Left renal pelvis (tissue), 4 donors: ENCODE measurements at places on chromosomes 1 and 21.

DNA sequence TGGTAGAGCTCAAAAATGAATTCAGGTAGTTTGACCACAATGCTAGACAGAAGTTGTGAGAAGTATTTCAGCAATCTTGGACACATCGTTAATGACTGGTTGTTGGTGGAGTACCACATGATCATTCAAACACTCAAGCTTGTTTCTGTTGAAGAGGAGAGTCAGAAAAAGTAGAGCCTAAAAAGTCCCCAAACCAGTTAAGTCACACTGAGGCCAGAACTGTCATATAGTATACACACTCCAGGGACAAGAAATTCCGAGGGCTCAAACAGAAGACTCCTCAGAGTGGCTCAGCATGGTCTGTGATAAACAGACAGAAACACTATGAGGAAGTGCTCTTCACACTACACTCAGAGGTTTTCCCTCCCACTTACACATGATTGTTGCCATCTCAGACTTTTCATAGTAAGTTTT, 5.8 kb downstream of the TRIM33 start:
- DNase-seq = no peak

DNA sequence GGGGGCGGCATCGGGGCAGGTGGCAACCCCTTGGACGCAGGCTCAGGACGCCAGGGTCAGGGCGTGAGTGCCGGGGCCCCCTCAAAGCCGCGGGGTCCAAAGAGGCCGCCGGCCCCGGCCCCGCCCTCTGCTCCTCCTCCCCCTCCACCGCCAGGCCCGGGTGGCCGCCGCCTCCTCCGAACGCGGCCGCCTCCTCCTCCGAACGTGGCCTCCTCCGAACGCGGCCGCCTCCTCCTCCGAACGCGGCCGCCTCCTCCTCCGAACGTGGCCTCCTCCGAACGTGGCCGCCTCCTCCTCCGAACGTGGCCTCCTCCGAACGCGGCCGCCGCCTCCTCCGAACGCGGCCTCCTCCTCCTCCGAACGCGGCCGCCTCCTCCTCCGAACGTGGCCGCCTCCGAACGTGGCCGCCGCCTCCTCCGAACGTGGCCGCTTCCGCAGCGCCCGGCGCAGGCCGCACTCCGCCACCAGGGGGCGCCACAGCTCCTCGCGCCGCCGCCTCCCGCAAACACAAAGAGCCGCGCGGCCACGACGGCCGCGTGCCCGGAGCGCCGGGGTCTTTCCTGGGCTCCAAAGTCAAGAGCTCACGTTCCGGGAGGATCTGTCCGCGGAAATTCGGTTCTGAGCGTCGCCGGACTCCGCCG, 19.3 kb upstream of the SAMD11 start:
- DNase-seq = no peak

- no peak for DNase-seq
Measured at GRCh38 chr1:188584119-188584518, 1755.4 kb downstream of the PLA2G4A start.

DNA sequence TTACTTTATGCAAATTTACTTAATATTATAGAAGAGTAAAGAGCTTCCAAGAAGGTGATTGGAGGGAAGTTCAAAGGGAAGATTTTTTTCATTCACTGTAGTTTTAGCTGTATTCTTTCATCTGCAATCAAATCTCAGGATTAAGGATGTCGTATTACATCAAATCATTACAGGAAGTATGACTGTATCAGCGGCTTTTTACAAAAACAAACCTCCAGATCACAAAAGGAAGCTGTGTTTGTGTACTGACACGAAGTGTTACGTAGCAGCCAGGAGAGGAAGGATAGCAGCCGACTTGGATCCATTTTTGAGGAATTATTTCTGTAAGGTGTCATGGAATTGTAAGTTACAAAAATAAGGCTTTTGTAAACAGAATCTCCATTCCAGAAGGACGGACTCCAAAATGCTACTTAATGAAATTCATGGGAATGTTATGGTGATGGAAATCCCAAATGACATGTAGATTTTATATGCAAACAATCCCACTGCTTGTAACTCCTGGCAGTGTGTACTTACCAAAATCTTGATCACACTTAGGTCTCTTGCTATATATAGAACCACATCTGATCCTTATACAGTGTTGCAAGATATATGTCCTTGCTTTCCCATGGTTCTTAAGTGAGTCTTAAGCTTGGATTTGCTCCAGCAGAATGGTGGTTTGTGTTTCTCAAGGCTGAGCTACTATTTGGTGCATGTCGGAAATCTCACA, 49.8 kb downstream of the KCNJ15 start:
- no peak for DNase-seq

DNA sequence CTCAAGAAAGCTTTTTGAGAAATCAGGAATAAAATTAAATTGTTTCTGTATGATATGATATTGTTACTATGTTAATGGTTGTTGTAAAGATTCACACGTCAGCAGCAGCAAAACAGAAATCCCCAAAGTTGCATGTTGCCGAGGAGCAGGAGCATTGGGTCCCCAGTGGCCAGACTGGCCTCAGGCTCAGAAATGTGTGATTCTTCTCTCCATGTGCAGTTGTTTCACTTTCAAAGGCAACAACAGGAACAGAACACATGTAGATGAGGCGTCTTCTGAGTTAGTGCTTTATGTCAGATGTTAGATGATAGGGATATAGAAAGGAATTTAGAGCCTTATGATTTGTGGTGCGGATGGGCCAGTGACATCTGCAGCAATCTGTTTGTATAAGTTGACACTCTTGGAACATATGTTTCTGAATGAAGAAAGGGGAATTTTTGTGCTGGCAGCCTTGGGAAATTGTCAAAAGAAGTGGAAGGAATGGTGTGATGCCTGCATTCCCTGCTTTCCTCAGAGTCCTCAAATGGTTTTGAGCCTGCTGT, 2.1 kb upstream of the TTLL7 start:
- no peak for DNase-seq

DNA sequence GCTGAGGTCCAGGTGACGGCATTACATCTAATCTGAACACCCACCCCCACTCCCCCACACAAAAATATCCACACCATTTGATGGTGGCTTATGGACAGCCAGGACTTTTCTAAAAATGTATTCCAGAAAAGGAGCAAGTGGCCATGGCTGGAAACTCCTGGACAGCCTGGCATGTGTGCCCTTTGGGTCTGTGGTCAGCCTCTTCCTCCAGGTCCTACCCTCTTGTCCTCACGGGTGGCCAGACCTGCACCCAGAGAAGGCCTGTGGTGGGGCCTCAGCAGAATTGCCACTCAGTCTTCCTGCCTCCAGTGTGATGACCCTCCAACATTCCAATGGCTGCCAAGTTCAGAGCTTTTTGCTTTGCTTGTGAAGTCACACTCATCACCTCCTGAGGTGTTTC, 600.6 kb downstream of the AJAP1 start:
- DNase-seq = no peak

- no peak for DNase-seq
Measured at GRCh38 chr1:160340146-160340545, 2.9 kb downstream of the COPA start.

- no peak for DNase-seq
Measured at GRCh38 chr21:19510653-19511052, 1107.1 kb upstream of the TMPRSS15 start.

DNA sequence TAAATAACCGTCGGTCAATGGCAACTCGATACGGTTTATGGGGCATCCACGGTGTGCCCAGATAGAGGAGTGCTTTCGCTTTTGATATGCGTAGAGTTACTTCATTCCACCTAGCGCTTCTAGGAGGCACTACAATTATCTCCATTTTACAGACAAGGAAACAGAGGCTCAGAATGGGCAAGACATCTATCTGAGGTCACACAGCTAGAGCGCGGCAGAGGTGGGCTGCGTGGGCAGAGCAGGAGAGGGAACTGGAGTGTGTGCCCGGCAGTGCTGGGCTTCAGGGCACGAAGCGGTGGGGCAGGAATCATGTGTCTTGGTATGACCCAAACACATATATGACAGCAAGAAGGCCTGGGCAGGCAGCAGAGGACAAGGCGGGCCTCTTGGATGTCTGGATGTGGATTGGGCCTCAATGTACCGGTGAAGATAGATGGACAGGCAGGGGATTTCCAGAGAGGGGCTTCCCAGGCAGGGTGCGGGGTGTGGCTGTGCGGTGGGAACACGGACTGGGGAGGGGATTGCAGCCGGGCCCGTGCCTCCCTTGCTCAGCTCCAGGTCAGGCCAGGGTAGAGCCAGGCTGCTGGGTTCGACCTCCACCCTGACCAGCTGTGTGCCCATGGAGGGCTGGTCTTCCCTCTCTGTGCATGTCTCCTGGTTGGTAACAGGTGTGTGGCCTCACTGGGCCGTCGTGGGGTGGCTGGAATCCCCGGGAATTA, 21.2 kb downstream of the TP73 start:
- DNase-seq = no peak
